ENCODE measurements at places on chromosomes 6 and 20. TPM values are rescaled to one million over a fixed set of nuclear protein-coding genes. Genes with fewer than 3 reads are reported as not detected.

The PTCHD4 gene
- total RNA-seq: not detected

The HDGFL1 gene
- total RNA-seq: not detected

DNA sequence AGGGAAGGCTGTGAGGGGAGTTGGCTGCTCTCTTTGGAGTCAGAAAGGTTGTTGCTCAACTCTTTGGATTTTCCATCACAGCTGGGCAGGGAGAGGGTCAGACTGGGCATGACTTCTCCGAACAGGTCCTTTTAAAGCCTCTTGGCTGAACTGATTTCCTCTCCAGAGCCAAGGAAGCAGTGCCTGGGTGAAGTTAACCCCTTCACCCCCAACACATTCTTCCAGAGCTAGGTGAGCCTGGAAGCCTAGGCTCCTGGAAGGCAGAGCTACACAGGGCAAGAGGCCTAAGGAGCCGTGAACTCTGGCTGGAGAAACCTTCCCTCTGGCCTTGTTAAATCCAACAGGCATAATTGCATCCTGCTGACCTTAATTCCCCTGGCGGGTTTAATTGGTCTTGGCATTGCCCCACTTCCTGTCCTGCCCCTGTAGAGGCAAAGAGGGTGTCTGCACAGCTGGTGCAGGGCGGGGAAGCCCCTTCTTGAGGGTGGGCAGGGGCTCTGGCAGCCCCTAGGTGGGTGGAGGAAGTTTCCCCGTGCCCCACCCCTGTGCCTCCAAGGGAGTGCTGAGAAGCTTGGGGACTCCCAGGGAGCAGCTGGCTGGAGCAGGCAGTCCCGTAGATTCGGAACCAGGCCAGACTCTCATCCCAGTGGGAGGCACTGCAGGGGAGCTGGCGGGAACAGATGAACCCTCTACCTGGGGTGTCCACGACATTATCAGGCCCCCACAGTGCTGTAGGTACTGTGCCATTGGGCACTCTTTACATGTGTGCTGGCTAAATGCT is 3.6 kb upstream of the MYLK2 start:
- DNase-seq: no peak

- no peak for DNase-seq
Measured at GRCh38 chr6:69848552-69848951, 17.8 kb upstream of the COL19A1 start.

- DNase-seq: peak; percentile 80
Measured at GRCh38 chr20:51541189-51542032, 1.1 kb downstream of the NFATC2 start.

Measured in stomach (tissue), 19 donors.